Tongue (tissue), 3 donors: ENCODE measurements at places on chromosomes 5 and 9. TPM values are rescaled to one million over a fixed set of nuclear protein-coding genes. Genes with fewer than 3 reads are reported as not detected.

Gene SLC36A2
- total RNA-seq, result 3.1 TPM

DNA sequence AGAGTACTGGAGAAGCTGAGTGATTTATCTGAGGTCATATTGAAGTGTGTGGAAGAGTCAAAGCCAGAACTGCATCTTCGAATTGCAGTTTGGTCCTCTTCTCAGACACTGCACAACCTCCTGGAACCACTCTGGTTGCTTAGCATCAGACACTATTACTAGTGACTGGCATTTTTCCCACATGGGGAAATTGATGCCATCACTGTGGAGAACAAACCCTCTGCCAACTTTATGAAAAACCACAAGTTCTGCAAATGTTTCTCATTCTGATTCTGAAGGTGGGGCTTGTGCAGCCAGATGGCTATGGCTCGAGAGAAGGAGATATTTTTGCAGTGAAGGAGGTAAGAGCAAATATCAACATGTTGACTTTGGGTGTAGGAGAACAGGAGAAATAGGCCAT, 67.2 kb downstream of the KCTD16 start:
- DNase-seq, result no peak

GRCh38 chr9:98563212-98563907, 145.4 kb downstream of the GABBR2 start:
- DNase-seq, result no peak

- DNase-seq, result peak; percentile 90
These were observed 101.9 kb downstream of the F2RL2 start for GRCh38 chr5:76521240-76521758.

Gene IFNA2
- not detected for total RNA-seq

GRCh38 chr5:162512935-162513565, 445.5 kb downstream of the GABRG2 start:
- no peak for DNase-seq

DNA sequence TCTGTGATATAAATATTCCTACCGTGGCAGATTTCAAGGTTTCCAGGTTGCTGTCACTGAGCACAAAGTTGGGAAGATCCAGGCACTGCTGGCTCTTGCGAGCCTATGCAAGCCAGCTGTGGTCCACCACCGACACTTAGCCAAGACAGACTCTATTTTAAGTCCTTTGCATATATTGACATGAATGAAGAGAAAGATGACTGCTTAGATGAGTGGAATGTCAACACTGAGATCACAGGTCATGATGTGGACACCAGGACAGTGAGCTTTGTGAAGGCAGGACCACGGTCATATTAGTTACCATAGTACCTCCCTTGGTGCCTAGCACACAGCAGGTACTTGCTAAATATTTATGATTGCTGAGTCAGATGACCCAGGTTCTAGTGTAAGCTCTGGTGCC, 217.0 kb downstream of the PAPPA start:
- no peak for DNase-seq

DNA sequence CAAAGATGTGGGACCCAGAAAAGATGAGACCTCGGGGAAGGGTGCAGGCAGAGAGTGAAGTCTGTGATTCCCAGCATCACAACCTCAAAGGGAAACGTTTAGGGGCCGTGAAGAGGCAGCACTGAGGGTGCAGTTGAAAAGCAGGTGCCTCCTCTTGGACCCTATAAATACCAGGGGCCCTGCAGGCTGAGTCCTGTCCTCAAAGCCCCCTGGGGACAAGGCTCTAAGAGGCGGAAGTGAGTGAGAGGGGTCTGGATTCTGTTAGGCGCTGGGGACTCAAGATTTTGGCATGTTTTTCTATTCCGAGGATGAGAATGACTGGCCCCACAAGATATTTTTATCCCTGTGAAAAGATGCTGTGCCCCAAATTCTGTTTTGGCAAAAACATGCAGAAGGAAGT, 107.8 kb downstream of the THBS4 start:
- no peak for DNase-seq

Gene RANBP3L
- total RNA-seq, result 8.4 TPM

DNA sequence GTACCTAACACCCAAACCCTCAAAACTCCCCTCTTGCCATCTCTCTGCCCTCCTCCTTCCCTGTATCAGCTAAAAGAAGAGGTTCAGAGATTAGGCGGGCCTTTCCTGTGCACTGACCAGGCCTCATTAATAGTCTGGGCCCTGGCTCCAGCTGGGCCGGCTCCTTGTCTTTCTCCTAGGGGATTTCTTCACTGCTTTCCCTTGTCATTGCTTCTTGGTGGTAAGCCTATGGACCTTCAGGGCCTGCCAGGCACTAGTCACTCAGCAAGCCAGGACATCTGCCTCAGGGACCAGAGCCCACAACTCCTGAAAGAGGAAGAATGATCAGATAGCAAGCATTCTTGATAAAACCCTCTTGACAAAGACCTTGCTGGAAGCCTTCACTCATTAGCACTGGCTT, 50.9 kb downstream of the MRRF start:
- DNase-seq, result no peak

- DNase-seq, result no peak
These were observed 118.7 kb downstream of the TENT4A start for GRCh38 chr5:6831678-6832671.

GRCh38 chr9:96136992-96137670, 164.8 kb downstream of the HSD17B3 start:
- DNase-seq, result peak; percentile 69

- DNase-seq, result peak; percentile 20
These were observed 229.7 kb downstream of the MELK start for GRCh38 chr9:36802201-36802920.

Gene SLC27A6
- 11.2 TPM for total RNA-seq

DNA sequence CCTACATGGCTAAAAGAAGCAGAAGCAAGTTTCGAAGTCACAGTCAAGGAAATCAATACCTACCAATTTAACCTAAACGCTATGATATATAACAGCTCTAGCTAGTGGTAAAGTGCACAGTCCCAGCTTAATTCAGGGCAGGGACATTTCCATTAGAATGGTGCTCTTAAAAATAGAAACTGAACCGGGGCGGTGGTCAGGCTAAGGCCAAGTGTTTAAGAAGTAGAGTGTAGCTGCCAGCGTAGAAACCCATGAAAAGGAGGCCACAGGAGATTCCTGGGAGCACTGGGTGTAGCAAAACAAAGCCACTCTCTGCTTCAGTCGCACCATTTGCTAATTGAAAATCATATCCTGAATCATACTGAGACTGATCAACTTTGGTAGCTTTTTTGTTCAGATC, 28.8 kb downstream of the PPIC start:
- no peak for DNase-seq

Gene LTC4S
- total RNA-seq, result not detected

Gene SGCD
- 169 TPM for total RNA-seq

- no peak for DNase-seq
These were observed 7.4 kb downstream of the LHX2 start for GRCh38 chr9:124018730-124019697.

Gene PRSS3
- 2.1 TPM for total RNA-seq
